ENCODE measurements at places on chromosomes 11 and 22.

- DNase-seq, result no peak
These were observed 68.5 kb upstream of the MPEG1 start for GRCh38 chr11:59281177-59281576.

DNA sequence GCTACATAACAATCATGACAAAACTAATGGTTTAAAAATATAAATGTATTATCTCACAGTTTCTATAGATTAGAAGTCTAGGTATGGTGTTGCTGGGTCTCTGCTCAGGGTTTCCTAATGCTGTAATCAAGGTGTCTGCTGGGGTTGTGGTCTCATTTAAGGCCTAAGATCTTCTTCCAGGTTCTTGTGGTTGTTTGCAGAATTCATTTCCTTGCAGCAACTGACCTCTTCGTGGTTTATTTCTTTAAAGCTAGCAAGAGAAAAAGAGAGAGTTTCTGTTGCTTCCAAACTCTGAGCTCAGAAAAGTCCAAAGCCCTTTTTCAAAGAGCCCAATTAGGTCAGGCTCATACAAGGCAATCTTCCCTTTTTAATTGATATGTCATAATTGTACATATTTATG, 452.7 kb upstream of the CCDC179 start:
- no peak for DNase-seq

DNA sequence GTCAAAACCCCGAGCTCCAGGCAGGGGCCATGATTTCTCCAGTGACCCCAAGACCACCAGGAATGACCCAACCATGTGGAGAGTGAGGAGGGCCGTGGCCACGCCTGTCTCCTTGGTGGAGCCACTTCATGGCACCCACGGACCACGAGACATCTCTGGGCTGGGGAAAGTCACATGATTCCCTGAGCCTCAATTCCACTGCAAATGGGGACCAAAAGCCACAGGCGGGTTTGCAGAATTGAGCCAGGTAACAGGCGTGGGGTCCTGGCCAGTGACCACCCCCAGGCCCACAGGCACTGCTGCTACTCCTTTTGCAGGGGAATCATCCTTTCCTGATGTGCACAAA, 178.9 kb downstream of the CTTN start:
- DNase-seq, result no peak

DNA sequence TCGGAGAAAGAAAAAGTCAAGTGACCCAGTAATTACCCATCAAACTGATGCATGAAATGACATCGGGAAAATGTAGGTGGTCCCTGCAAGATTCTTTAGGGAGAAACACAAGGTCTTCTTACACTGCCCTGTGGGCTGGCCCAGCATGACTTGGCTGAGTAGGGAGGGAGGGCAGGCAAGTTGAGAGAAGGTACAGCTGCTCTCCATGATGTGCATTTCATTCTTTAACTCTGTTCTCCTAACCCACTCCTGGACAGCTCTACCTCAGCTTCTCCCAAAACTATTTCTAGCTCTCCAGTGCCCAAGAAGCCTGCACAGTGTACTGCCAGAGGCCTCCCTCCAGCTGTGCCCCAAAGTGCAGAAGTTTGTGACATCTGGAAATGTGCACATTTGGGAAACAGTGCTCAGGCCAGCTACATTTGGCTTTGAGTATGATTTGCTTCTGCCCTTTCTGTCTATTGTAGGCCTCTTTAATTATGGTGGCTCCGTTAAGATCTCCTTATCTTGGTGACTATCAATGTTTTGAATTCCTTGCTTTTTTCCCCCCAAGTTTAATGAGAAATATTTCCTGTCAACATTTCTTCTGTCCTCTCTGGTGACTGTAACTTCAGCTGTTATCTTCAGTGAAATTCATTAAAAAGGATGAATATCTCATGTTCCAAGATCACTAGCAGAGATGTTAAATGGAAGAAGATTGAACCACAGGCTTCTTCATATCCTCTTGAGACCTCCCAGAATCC, 26.7 kb upstream of the PRSS23 start:
- DNase-seq, result no peak

- no peak for DNase-seq
These were observed 880.6 kb downstream of the NTM start for GRCh38 chr11:132251061-132251460.

GRCh38 chr11:35144806-35145205, 5.8 kb downstream of the CD44 start:
- DNase-seq, result no peak
